ENCODE measurements at places on chromosomes 2 and 18. TPM values are rescaled to one million over a fixed set of nuclear protein-coding genes. Genes with fewer than 3 reads are reported as not detected.

GRCh38 chr2:172953970-172954852 lies 121.4 kb upstream of the MAP3K20 start:
- no peak for DNase-seq

The NEURL3 gene
- total RNA-seq = not detected

The CXCR1 gene
- not detected for total RNA-seq

- DNase-seq = no peak
Observed at GRCh38 chr18:25261768-25262167, 90.2 kb downstream of the ZNF521 start.

Data from neural crest cell (in vitro differentiated cells).